ENCODE measurements at places on chromosomes 11 and 22.

DNA sequence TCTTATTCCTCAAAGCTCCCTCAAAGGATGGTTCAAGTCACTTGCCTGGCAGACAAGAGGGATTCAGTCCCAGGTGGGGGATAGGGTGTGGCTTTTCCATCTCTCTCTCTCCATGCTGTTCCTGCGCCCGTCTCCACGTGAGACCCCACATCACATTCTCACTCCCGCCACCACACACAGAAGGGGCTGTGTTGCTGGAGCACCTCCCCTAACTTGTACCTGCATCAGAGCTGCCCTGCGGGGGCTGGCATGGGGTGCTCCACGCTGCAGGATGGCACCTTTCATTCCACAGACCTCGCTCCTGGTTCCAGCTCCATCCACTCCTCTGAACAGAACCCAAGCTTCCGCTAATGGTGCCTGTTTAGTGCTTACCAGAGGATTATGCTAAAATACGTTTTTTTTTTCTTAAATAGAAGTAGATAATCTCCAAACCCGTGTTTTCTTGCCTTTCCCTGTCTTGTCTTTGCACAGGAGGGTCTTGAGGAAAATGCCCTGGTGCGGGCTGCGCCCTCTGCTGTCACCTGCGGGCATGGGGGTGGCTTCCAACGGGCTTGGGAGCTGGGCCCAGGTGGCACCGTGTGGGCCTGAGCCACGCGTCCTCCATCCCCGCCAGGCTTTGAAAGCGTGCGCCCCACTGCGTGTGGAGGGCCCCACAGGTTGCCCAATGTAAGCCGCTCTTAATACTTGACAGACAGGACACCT, 985.6 kb downstream of the BRD1 start:
- no peak for DNase-seq

DNA sequence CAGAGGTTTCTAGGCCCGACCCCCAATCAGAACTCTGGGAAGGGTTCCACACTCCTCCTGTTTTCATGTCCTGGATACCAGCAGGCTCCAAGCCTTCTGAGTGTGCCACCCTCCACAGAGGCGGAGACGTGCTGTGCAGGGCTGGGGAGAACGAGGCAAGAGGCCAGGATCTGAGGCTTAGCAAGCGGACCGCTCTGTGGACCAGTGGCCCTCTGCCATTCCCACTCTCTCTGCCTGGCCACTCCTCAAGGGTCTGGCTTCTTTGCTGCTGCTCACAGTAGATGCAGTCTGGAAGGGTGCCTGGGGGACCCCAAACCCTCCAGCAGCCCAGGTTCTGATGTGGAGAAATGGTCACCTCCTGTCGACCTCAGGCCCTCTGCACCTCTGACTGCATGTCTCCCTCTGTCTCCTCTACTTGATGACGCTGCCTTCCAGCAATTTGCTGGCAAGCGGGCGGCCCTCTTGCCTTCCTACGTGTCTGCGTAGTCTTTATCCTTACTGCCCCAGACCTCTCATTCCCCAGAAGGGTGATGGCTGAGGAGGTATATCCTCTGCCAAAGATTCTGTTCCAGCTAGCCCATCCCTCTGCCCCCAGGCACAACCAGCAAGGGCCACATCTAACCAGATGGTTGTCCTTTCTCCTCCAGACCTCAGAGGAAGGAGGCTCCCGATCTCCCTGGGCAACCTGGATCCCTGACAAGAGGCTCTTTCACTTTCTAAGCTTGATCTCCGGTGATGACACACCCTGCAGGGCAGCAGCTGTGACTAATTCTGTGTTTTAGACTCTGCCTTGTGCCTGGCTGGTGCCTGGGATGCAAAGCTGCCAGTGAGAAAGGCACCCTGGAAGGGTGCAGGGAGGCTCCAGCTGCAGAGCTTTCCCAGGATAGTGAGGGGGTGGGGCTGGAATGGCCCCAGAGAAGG, 87.3 kb downstream of the NAT10 start:
- DNase-seq, result peak; percentile 92

DNA sequence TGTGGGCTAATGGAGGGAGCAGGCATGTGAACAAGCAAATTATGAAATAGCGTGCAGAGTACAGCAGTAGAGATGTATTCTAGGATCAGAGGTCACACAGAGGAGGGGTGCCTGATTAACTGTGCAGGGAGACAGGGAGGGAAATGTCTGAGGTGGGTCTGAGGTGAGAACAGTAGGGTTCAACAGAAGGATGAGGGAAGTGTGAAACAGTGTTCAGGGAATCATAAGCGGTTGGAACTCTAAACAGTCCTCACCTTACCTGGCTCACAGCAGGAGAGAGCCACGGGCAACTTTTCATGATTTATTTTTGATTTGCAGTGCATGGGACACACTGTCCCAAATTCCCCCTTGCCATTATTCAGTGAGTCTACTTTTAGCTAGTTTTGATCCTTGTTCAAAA, 90.5 kb downstream of the PIWIL4 start:
- DNase-seq, result no peak

DNA sequence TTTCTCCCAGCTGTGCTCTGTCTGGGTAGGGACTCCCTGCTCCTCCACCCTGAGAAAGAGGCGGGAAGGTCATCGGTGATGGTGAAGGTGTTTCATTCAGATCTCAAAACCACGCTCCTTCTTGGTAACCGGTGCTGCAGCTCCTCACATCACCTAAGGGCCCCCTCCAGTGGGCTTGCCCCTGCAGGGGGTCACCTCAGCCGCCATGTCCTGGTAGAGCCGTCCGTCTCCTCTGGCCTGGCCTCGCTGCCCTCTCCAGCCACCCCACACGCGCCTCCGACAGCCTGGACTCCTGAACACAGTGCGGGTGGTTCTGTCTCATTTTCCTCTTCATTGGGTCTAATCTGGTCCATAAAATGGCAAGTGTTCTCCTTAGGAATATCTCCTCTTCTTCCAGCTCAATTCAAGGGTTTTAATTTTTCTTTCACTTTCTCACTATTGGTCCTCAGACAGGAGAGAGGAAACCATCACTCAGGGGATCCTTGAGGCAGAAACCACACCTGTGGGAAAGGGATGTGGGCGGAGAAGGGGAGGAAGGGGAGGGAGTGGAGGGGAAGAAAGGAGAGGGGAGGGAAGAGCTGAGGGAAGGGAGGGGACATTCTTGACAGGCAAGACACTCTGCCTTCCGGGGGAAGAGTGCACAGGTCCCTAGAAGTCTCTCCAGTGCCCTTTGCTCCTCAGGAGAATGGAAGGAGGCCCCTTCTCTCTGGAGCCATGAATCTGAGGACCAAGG, 1338.4 kb downstream of the TBC1D22A start:
- no peak for DNase-seq

GRCh38 chr11:8070417-8071115, 10.4 kb upstream of the TUB start:
- DNase-seq, result no peak

GRCh38 chr11:116219171-116219635, 553.6 kb downstream of the BUD13 start:
- DNase-seq, result no peak

DNA sequence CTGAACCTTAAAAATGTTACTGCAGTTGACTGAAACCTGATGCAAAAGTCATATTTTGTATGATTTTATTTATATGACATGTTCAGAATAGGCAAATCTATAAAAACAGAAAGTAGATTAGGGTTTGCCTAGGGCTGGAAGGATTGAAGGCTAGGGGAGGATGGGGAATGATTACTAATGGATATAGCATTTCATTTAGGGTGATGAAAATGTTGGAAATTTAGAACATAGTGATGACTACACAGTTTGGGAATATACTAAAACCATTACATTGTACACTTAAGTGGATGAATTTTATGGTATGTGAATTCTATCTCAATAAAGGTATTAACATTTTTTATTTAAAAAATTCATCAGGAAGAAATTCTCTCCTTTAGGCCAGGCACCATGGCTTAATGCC, 22.9 kb upstream of the PAFAH1B2 start:
- DNase-seq, result no peak

DNA sequence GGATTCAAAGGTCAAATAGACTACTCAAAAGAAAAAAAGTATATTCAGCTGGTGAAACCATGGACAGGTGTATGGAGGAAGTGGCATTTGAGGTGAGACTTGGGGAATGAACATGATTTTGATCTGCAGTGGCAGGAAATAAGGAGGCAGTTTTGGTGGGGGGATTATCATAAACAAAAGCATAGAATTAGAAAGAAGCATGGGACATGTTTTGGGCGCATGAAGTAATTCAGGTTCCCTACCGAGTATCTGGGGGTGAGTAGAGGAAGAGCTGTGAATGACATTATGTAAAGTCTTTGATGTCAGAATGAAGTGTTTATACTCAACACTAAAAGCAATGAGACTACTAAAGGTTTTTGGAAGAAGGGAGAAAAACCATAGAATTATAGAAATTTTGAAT, 3.1 kb downstream of the CLMP start:
- no peak for DNase-seq

GRCh38 chr11:8932564-8933180, at the start of gene C11orf16:
C11orf16 (minus strand) TSS chr11:8932947; CDS start chr11:8932308, 639 bp downstream.
- no peak for DNase-seq

- DNase-seq, result no peak
Observed at GRCh38 chr22:17780116-17780740, 6.0 kb upstream of the BID start.

- no peak for DNase-seq
Observed at GRCh38 chr11:3087373-3087772, 30.1 kb upstream of the CARS1 start.

DNA sequence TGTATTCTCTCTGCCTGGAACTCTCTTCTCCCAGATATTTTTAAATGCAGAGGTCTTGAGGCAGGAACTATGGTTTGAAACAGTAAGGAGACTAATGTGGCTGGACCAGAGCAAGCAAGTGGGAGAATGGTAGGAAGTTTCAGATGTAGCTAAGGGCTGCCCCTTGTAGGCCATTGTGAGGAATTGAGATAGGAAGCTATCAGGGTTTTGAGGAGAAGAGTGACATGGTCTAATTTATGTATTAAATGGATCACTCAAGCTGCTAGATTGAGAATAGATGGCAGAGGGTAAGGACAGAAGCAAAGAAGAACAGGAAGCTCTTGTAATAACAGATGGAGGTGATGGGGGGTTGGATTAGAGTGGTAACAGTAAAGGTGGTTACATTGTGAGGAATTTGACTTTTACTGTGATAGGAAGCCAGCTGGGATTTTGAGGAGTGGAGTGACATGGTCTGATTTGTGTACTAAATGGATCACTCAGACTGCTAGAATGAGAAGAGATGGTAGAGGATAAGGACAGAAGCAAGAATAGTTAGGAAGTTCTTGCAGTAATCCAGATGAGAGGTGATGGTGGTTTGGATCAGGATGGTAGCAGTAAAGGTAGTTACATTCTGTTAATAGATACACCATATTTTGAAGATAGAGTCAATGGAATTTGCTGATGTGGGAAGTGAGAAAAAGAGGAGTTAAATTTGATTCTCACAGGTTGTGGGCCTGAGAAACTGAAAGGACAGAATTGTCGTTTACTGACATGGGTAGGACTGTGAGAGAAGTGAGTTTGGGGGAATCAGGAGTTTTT, 63.0 kb downstream of the HIPK3 start:
- no peak for DNase-seq

- DNase-seq, result no peak
Observed at GRCh38 chr11:31069447-31070205, 299.9 kb downstream of the DCDC1 start.

GRCh38 chr11:45485070-45485707, 180.2 kb downstream of the CHST1 start:
- DNase-seq, result no peak

- DNase-seq, result peak; percentile 49
Observed at GRCh38 chr11:10725114-10725906, 25.7 kb upstream of the CTR9 start.

- no peak for DNase-seq
Observed at GRCh38 chr11:130947481-130947880, 31.2 kb upstream of the SNX19 start.

- DNase-seq, result no peak
Observed at GRCh38 chr11:123775715-123776549, 21.6 kb upstream of the OR6X1 start.

DNA sequence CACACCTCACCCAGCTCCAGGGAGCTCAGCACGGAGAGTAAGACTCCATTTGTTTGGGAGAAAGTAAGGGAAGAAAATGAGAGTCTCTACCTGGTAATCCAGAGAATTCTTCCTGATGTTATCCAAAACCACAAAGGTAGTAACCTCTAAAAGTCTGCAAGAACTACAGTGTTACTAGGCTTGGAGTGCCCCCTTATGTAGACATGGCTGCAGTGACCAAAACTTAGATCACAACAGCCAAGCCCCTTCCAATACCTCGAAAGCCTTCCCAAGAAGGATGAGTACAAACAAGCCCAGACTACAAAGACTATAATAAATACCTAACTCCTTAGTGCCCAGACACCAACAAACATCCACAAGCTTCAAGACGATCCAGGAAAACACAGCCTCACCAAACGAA, 4.9 kb downstream of the UBE2L6 start:
- no peak for DNase-seq

GRCh38 chr11:8674859-8675258, 7.6 kb downstream of the TRIM66 start:
- DNase-seq, result peak; percentile 34

DNA sequence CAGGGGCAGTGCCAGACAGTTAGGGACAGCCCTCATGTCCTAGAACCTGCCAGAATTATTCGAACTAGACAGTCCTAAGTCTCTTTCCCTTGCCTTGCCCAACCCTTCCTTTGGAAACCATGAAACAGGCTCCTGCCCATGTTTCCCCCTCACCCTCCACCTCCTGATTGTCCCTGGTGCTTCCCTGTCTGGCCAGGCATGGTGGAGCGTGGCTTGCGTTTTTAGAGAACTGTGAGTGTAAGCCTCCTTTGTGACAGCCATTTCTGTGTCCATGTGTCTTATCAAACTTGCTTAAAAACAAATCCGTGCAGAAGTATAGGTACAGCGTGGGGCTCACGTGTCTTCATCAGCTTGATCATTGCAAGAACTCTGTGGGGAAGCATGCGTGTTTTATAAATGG, 54.9 kb downstream of the MPPED1 start:
- no peak for DNase-seq

DNA sequence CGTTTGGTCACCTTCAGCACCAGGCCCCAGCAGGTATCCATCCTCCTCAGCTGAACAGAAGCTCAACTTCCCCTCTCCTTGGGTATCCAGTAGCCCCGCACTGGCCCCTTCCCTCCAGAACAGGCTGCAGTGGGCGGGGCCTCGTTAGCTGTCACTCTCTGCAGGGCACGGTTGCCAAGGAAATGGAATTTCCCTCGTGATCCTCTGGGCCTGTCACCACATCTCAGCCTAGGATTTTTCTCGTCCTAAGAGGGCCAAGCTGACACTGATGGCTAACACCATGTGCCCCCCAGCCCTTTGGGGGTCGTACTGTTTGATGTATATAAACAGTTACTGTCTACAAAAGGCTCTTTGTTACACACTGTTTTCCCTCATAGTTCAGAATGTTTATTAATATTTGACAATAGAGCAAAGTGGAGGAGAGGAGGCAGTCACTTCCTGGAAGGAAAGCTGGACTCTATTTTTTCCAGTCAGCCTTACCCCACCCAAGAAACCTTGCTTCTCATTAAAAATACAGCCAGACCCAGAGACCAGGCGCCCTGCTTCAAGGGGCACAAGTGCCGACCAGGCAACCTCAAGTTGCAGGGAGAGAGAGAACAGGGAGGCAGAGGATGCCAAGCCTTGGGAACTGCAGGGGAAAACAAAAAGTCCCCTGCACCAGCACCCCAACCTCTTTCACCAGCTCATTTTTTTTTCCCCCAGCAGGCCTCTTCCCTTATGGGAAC, 44.5 kb downstream of the FEZ1 start:
- DNase-seq, result no peak

Data from HS-5 (cell line).